A549 treated with CORT108297 at 1 μM for 4 hours (cell line): ENCODE measurements at places on chromosomes 7 and 10. TPM values are rescaled to one million over a fixed set of nuclear protein-coding genes. Genes with fewer than 3 reads are reported as not detected.

Gene BEND7
- 9.5 to 13.6 TPM (median 12.3 TPM) in 5 replicates for total RNA-seq

Gene ITGB8
- 0.65 to 1.3 TPM (median 0.97 TPM) in 5 replicates for total RNA-seq

Gene ITGA8
- not detected in 5 replicates for total RNA-seq

Gene HOXA3
- total RNA-seq, result 6.1 to 10.2 TPM (median 9.8 TPM) in 5 replicates
